ENCODE measurements at places on chromosomes 16 and 17. TPM values are rescaled to one million over a fixed set of nuclear protein-coding genes. Genes with fewer than 3 reads are reported as not detected.

TEKT1 gene
- total RNA-seq = not detected

VWA3A gene
- 0.29 TPM for total RNA-seq

CTRB2 gene
- not detected for total RNA-seq

HASPIN gene
- total RNA-seq = 30.4 TPM

RNF157 gene
- total RNA-seq = 148 TPM

SLC5A11 gene
- not detected for total RNA-seq

CRYM gene
- not detected for total RNA-seq

ASGR1 gene
- total RNA-seq = 0.38 TPM

- no peaks in the 10 kb centered on the region for H3K4me1 ChIP-seq
- H3K27me3 ChIP-seq = no peaks in the 10 kb centered on the region
- no peak for DNase-seq
- no peaks in the 10 kb centered on the region for H3K36me3 ChIP-seq
- H3K27ac ChIP-seq = no peak overlapping the region
- no peak overlapping the region for H3K4me3 ChIP-seq
Observed at GRCh38 chr16:76213860-76214259, 63.3 kb upstream of the CNTNAP4 start.

DNA sequence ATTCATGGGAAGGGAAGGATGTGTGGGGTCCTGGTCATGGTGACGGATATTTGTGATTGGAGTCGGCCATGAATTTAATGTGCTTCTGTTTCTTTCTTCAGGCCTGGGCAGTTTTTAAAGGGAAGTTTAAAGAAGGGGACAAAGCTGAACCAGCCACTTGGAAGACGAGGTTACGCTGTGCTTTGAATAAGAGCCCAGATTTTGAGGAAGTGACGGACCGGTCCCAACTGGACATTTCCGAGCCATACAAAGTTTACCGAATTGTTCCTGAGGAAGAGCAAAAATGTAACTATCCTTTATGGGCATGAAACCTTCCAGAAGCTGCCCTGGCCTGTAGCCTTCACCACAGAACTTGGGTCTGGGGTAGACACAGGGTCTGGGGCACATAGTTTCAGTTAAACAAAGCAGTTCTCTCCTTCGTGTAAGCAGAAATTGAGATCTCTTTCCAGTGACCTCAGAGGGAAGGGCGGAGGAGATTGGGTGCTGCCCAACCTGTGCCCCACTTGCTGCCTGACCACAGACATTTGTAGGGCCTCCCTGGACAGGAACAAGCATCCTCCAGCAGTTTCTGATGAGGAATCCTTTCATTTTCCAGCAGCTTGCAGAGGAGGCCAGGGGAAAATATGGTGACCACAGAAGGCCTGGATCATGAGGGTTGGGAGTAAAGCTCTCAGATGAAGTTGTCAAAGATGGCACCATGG, 10.1 kb downstream of the IRF8 start:
- peaks cover 24% of the 10 kb centered on the region for H3K36me3 ChIP-seq
- no peak overlapping the region for H3K27ac ChIP-seq
- H3K27me3 ChIP-seq = no peaks in the 10 kb centered on the region

DNA sequence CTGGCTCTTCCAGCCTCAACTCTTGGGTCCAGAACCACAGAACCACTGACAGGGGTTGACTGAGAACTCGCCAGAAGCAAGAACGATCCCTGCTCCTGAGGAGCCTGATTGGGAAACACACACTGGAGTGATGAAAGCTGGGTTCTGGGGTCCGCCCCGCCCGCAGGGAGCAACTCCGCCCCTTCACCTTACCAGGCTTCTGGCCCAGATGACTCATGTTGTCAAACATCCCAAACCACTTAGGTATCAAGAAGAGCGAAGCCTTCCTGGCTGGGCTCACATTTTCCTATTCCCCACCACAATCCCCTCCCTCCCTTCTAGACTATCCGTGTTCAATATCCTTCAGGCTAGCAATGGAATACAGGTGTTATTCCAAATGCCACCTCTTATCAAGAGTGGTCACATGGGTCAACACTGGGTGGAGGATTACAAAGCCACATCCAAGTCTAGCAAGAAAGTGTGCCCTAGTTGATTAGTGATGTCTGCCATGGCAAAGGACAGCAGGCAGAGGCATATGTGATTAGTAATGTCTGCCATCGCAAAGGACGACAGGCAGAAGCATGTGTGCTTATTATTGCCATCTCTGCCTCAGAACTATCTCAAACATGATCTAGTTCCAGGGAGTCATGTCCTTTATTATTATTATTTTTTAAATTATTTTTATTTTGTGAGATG, 70.5 kb downstream of the TIMM22 start:
- DNase-seq = no peak
- no peaks in the 10 kb centered on the region for H3K4me1 ChIP-seq
- H3K36me3 ChIP-seq = peaks cover 46% of the 10 kb centered on the region

DNA sequence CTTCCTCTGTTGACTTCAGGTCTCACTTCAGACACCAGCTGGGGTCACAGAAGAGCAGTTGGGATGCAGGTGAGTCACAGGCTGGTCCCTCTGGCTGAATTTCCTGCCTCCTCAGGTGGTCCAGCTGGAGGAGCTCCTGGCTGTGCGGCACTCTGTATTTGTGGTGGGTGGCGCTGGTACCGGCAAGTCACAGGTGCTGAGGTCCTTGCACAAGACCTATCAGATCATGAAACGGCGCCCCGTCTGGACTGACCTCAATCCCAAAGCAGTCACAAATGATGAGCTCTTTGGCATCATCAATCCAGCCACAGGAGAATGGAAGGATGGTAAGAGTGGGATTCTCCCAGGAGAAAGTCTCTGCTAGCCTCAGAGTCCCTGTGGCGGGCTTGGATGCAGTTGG, 149.2 kb downstream of the DNAH9 start:
- H3K27ac ChIP-seq = no peak overlapping the region
- no peaks in the 10 kb centered on the region for H3K36me3 ChIP-seq
- no peaks in the 10 kb centered on the region for H3K4me1 ChIP-seq

- peaks cover 6% of the 10 kb centered on the region for H3K27me3 ChIP-seq
- H3K4me3 ChIP-seq = no peak overlapping the region
- H3K36me3 ChIP-seq = no peaks in the 10 kb centered on the region
- H3K27ac ChIP-seq = no peak overlapping the region
- DNase-seq = no peak
Observed at GRCh38 chr17:50620858-50621257, 13.8 kb upstream of the ABCC3 start.

- no peak overlapping the region for H3K4me3 ChIP-seq
- peak overlapping the region; percentile 19 for H3K27ac ChIP-seq
- H3K4me1 ChIP-seq = peaks cover 39% of the 10 kb centered on the region
- DNase-seq = no peak
- H3K27me3 ChIP-seq = no peaks in the 10 kb centered on the region
- peaks cover 57% of the 10 kb centered on the region for H3K36me3 ChIP-seq
Observed at GRCh38 chr16:68355447-68356248, 44.8 kb downstream of the PRMT7 start.

GRCh38 chr16:49399594-49400364, 26.2 kb downstream of the C16orf78 start:
- peaks cover 2% of the 10 kb centered on the region for H3K27me3 ChIP-seq
- H3K4me3 ChIP-seq = no peak overlapping the region
- H3K27ac ChIP-seq = no peak overlapping the region
- H3K4me1 ChIP-seq = no peaks in the 10 kb centered on the region
- no peak for DNase-seq

GRCh38 chr17:9361188-9361955, 214.2 kb downstream of the STX8 start:
- H3K36me3 ChIP-seq = no peaks in the 10 kb centered on the region
- peaks cover 3% of the 10 kb centered on the region for H3K4me1 ChIP-seq
- H3K4me3 ChIP-seq = no peak overlapping the region
- no peak overlapping the region for H3K27ac ChIP-seq
- no peaks in the 10 kb centered on the region for H3K27me3 ChIP-seq

All from activated CD8-positive, alpha-beta memory T cell treated with anti-CD3 and anti-CD28 coated beads, Interleukin-2, amount 10 ng/mL, durations not matched to agents 7 days and 5 days (primary cell).